ENCODE measurements at places on chromosomes 16 and 17.

GRCh38 chr17:63843910-63844677 is 1.6 kb upstream of the SMARCD2 start:
- no peak for DNase-seq

DNA sequence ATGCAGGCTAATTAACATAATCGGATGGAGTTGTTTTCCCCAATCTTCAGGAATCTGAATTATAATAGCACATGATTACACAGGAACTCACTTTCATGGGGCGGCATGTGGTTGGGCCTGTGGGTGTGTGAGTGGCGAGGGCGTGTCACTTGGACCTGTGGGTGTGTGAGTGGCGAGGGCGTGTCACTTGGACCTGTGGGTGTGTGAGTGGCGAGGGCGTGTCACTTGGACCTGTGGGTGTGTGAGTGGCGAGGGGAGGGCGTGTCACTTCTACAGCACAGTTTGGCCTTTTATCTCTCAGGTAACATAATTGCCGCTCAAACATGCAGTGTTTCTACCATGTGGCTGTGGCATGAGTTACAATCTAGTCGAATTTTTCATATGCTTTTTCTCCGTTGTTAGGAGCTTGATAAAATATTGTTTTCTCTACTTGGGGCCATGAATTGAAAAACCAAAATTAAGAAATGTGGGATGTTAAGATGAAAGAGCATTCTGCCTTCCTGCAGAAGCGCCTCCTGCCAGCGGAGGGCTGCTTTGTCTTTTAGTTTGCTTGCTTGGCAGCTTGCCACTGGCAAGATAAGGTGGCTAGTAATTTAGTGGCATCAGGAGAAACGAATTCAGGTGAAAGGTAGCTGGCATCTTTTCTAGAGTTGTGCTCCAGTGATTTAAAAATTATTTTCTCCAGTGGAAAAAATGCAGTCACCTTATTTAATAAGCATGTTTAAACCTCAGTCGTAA is 36.2 kb downstream of the USP10 start:
- DNase-seq, result peak; percentile 10

DNA sequence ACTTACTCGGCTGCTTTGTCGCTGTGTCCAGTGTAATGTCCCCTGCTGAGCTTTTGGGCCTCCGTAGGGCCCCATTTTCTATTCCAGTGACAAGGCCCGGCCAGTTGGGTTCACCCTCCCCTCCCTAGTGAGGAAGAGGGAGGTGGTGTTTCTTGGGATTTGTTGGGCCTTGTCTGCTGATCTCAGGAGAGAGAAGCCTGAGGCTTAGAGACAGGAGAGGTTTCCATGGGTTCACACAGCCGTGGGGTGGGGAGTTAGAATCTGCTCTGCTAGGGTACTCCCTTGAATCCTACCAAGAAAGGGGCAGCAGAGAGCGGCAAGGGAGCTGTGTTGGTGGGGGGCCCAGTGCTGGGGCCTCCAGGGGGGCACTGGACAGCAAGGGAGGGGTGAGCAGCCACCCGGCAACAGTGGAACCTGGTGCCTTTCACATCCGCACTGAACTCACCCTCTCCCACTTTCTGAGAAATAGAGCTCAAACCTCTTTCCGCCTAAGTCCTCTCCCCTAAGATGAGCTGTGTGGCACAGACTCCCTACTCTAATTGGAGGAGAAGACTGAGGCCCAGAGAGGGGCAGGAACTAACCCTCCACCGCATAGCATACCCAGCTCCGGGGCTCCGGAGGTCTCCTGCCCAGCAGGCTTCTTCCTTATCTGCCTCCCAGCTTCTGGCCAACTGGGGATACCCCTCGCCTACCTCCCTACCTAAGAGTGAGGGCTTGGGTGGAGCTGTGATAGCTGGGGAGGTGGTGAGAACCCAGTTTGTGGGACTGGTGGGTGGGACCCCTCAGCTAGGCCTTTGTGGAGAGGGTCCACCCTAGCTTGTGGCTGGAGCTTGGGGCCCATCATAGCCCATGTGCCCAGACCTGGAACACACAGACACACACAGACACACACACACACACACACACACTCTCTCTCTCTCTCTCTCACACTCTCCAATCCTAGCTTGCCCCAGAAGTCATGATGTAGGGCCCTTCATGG is 6.8 kb downstream of the TBKBP1 start:
- no peak for DNase-seq

GRCh38 chr16:9443864-9444263 is 352.4 kb downstream of the HAPSTR1 start:
- no peak for DNase-seq

GRCh38 chr17:2860045-2860444 is 63.8 kb downstream of the RAP1GAP2 start:
- DNase-seq, result no peak

DNA sequence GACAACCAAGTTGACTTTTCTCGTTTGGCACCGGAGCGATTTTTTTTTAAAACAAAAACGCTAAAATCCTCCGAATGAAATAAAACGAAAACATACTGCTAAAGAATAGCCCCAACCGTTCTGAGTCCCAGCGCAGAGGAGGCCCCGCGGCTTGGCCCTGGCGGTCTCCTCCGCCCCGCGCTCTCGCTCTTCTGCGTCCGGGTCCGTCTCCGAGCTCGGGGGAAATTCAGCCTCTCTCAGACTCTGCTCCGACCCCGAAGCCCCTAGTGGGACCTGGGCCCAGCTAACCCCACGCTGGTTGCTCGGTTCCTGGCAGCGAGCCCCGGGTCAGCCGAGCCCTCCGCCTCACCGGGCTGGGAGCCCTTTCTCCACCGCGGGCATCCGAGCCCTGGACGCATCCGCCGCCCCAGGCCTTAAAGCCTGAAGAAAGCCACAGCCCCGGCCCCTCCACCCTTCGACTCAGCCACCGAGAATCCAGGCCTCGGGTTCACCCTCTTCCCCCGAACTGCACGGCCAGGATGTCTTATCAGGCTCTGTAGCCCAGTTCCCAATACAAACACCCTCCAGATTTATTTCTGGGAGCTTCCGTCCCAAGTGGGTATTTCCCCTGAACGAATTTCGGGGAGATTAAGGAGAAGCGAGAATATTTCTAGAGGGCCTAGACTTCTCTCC is 1.2 kb downstream of the TBX2 start:
- DNase-seq, result no peak

GRCh38 chr16:69479775-69480174 is 55.4 kb downstream of the CYB5B start:
- no peak for DNase-seq

GRCh38 chr16:88782454-88783390 is 2.3 kb downstream of the PIEZO1 start:
- peak; percentile 82 for DNase-seq

DNA sequence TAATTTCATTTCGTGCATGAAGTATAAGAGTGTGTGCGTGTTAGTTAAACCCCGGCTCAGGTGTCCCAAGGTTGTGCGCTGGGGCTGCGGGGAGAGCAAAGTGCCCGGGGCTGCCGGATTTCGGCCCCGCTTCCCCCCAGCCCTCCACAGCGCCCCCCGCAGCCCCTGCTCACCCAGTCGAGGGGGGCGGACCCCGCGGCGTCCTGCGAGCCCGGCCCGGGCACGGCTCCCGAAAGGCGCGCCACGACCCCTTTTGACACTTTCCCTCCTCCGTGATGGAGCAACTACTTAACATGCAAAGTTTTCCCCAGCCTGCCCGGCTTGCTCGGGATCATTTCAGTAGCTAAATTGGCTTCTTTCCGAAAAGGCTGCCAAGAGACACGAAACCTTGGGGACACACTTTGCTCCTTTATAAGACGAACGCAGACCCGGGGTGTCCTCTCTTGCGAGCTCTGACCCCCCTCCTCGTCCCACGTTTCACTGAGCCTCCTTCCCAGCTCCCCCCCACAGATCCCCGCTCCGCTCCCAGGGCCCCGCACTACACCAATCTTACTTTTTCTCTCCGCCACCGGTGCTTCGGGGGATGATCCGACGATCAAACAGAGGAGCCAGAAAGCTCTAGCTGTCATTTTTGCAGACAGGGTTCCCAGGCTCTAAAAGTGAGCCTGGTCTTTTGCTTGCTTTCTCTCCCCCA is 552 bp downstream of the C17orf58 start:
- peak; percentile 26 for DNase-seq

DNA sequence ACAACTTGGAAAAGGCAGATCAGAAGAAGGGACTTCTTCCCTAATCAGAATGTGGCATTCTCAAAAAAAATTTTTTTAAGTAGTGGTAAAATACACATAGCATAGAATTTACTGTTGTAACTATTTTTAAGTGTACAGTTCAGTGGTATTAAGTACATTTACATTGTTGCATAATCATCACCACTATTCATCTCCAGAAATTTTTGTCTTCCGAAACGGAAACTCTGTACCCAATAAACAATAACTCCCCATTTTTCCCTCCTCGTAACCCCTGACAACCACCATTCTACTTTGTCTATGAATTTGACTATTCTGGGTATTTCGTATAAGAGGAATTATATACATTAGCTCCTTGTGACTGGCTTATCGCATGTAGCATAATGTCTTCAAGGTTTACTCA is 18.9 kb downstream of the METTL9 start:
- DNase-seq, result no peak

- no peak for DNase-seq
Observed at GRCh38 chr16:23920899-23921298, 85.1 kb downstream of the PRKCB start.

DNA sequence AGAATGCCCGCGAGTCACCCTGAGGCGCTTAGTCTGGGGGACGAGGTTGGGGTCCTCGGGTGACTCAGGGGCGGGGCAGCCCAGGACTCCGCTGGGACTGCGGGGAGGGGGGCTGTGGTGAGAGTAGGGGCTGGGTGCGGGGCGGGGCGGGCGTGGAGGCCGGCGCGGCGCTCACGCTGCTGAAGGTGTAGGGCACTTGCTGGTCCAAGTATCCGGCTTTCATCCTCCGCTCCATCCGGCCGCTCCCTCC is 832 bp downstream of the ETV4 start:
- DNase-seq, result peak; percentile 26

DNA sequence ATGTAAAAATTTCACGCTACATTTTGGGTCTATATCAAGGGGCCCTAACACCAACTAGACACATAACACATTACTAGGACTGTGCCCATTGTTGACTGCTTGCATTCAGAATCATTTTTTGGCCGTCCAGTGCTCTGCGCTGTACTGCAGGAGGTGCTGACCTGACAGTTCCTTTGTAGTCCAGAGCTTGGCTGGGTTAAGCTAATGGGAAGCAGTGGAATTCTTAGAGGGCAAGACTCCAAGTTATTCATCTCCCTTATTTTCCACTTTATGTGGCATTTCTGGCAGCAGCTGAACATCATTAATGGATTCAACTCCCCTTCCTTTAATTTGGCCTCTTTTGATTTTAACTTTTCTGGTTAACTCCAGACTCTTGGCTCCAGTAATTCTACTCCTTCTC is 351.7 kb downstream of the CDH8 start:
- no peak for DNase-seq

DNA sequence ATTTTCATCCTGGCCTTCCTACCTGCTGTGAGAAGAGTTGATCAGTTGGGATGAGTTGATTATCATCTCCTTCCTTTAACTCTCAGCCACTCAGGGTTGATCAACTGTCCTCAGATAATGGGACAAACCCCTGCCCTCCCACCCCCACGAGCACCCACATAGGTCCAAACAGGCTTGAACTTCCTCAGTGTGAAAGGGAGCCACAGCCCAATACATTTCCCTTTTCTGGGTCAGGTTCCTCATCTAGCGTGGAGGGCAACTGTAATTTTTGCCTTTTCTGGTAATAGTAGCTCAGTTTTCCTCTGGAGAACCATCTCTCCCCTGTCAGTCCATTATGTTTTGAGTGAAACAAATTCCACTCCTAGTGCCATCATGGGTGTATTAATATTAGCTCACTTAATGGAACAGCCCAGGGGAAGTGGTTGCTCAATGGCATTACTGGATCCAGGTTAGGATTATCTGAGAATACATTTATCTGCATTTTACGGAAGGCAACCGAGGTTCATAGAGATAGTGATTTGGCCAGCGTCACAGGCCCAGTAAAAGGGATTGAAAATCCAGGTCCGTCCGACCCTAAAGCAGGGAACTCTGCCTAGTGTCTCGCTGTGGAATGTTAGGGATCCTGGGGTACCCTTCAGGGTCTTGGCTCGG is 476 bp upstream of the LPCAT2 start:
- no peak for DNase-seq

- no peak for DNase-seq
Observed at GRCh38 chr17:8451933-8452614, 16.4 kb downstream of the NDEL1 start.

DNA sequence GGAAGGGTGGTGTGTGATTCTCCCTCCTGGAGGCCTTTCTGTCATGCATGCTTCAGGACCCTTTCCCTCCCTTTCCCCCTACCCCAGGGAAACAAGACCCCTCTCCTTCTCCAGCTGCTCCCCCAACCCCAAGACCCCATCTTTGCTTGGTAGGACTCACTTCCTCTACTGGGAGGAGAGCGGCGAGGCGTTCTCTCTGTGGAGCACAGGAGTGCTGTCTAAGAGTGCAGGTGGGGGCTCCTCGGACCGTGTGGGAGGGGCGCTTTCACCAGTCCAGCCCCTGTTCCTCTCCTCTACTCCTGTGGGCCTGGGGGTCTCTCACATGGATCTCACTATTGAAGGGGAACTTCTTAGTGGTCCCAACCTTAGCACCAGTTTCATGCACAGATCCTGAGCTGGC is 456.1 kb upstream of the ASIC2 start:
- no peak for DNase-seq

DNA sequence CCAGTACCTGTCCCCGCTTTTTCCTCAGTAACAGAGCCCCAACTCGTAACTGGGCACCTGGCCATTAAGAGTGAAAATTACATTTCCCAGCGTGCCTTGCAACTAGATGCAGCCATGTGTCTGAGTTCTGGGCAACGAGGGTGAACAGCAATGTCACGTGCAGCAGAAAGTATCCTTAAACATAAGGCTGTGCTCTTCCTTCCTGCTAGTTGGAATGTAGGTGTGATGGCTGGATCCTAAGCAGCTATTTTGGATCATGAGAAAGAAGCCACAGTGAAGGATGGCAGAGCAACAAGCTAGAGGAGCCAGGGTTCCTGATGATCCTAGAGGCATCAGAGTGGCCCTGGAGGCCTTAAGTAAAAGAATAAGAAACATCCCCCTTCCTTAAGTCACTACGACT is 36.0 kb downstream of the ACTG1 start:
- DNase-seq, result no peak

DNA sequence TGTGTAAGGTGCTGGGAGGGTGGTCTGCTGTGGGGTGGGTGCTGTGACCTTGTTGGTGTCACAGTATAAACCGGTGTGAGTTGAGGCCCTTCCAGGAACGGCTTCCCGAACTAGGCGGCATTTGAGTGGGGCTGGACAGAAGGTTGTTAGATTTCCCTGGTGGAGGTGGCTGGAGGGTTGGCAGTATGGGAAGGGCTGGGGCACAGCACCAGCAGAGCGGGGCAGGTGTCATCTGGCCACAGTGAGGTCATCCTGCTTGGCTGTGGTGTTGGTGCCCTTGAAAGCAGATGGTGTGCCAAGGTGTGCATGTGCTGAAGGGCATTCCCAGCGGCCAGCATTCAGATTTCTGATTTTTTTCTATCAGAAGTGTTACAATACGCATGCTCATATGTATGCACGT is 28.1 kb downstream of the BANP start:
- no peak for DNase-seq
